ENCODE measurements at places on chromosomes 2 and 18.

- DNase-seq, result no peak
These were observed 398.0 kb upstream of the KCNH7 start for GRCh38 chr2:163236553-163236952.

- DNase-seq, result no peak
These were observed 206.5 kb upstream of the TCF4 start for GRCh38 chr18:55794288-55795052.

GRCh38 chr18:63192885-63193349 lies 126.7 kb downstream of the BCL2 start:
- DNase-seq, result no peak

- DNase-seq, result no peak
These were observed 180.9 kb downstream of the SMAD2 start for GRCh38 chr18:47749600-47749973.

DNA sequence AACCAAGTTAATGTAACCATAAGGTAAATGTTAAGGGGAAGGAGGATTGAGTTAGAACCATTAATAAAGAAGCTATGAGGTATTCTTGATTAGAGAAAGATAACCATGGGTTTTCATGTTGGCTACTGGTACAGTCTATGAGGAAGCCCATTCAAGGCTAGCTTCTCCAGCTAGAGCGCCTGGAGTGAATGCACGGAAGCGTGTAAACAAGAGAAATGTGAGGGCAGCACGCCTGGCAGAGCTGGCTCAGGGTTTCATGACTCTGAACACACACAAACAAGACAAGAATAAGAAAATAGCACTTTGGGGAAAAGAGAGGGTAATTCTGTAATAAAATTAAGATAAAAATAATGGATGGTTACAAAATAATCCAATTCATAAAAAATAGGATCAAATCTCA lies 255.3 kb downstream of the PDE11A start:
- no peak for DNase-seq

- no peak for DNase-seq
These were observed 23.3 kb upstream of the MCM6 start for GRCh38 chr2:135899567-135899966.

Measured in DMS53 (cell line).